Mesothelial cell of epicardium (in vitro differentiated cells): ENCODE measurements at places on chromosomes 16 and 17.

DNA sequence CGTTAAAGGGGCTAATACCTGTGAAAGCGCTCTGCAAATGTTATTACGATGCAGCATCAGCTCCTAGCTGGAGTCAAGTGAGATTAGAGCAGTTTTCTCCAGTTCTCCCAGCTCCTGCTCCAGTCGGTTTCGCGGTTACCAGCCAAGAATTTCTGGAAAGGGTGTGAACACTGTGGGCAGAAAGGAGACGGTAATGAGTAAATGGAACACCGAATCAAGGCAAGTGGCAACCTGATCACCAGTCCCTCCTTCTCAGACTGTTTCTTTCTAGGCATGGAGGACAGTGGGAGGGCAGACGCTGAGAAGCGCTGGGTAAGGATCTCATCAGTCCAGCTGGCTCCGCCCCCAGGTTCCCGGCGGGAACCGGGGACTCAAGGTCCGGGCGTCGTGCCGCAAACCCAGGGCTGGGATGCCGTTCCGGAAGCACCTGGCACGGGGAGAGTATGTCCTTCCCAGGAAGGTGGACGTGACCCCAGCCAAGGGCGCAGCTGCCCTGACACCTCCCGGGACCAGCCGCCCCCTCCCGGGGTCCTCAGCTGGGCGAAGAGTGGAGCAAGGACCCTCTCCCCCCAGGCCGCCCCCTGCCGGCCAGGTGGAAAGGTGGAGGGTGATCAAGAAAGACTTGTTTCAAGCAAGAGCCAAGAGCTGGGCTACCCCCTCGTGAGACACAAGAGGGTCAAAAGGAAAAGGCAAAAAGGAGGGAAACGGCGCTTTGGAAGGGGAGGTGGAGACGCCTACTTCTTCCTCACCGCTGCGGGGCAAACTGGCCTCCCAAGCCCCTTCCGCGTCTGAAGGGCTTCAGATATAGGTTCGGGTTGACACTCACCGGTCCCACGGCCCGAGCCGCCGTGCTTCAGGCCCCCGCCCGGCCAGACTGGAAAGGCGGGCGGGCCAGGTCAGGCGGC is 481 bp downstream of the MYO19 start:
- peak; percentile 35 for DNase-seq

DNA sequence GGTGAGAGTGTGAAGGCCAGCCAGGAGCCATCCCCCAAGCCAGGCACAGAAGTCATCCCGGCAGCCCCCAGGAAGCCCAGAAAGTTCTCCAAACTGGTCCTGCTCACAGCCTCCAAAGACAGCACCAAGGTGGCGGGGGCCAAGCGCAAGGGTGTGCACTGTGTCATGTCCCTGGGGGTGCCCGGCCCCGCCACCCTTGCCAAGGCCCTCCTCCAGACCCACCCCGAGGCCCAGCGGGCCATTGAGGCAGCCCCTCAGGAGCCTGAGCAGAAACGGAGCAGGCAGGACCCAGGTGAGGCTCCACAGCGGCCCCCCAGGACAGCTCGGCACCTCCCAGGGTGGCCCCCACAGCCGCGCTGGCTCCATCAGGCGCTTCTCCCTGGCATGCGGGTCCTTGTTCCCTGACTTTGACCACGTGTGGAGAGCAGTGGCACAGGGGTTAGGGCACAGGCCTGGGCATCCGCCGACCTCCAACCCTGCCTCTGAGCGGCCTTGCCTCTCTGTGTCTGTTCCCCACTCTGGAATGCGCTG is 13.5 kb downstream of the FLYWCH2 start:
- DNase-seq, result no peak

- DNase-seq, result no peak
These were observed 159.5 kb downstream of the MSI2 start for GRCh38 chr17:57415751-57416207.

GRCh38 chr16:11016993-11017392 is 72.6 kb downstream of the CLEC16A start:
- peak; percentile 50 for DNase-seq

DNA sequence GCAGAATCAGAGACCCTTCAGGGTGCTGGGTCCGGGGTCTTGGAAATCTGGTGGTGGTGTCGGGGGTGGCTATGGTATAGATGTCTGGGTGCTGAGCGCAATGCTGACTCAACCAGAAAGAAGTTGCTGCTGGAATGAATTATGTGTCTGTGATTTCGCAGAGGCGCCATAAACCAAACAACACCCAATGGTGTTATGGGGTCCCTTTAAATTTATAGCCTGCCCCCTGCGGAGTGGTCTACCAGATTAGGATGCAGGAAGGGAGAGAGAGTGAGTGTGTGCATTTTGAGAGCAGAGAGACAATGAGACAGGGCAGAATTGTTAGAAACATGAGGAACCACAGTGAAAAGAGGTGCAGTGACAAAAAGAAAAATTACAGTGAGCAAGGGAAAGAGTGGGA is 100.7 kb upstream of the CDH11 start:
- DNase-seq, result no peak

GRCh38 chr16:67245674-67246080 is 1.6 kb downstream of the FHOD1 start:
- DNase-seq, result no peak

- no peak for DNase-seq
These were observed 12.9 kb downstream of the HEATR6 start for GRCh38 chr17:60065867-60066266.

- DNase-seq, result no peak
These were observed 99.1 kb downstream of the SOX9 start for GRCh38 chr17:72219824-72220493.

- no peak for DNase-seq
These were observed 1.1 kb downstream of the SLC12A4 start for GRCh38 chr16:67967183-67967957.

DNA sequence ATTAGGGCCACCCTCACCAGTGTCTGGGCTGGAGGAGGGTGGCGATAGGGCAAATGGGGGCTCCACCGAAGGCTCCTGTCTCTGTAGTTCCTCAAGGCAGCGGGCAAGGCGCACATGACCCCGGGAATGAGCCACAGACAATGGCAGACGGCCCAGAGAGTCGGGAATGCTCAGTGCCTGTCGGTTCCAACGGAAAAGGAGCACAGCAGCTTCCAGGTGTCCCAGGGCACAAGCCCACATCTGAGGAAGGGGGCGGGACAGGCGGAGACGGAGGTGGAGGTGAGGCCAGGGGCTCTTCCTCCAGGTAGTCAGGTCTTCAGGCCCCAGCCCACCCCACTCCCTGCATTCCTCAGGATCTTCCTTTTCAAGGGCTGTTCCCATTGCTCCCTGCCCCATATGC is 5.1 kb upstream of the SPAG7 start:
- DNase-seq, result no peak

DNA sequence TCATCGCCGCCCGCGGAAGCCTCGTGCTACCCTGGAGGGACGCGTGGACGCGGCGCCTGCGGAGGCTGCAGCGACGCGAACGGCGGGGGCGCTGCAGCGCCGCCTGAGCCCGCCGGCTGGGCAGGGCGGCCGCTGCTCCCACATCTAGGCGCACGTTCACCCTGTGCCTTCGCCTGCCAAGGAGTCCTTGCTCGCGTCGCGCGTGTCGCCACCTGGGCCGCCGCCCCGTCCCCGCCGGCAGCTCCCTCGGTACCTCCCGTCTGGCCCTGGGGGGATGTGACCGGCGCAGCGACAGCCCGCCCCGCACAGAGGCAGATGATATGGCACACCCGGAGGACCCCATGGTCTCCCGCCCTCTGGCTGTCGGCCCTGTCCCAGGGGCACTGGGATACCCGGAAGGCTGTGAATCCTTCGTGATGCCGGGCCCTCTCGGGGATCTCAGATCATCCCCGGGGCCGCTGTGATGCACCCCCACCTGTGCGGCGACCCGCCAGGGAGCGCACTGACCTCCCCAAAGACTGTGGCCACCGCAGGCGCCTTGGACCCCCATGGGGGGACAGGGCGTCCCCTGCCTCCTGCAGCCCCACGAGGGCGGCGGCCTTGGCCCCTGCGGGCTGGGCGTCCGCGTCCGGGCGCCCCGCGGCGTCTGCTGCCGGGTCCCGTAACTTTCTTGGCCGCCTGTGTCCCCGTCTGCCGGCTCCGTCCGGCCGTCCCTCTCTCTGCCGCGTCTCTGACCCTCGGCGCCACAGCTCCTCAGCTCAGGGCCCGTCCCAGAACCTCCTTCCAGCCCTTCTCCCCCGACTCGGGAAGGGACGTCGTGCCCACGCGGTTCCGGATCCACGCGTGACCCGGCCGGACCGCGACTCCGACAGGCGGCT is 689 bp upstream of the TBC1D24 start:
- DNase-seq, result no peak

DNA sequence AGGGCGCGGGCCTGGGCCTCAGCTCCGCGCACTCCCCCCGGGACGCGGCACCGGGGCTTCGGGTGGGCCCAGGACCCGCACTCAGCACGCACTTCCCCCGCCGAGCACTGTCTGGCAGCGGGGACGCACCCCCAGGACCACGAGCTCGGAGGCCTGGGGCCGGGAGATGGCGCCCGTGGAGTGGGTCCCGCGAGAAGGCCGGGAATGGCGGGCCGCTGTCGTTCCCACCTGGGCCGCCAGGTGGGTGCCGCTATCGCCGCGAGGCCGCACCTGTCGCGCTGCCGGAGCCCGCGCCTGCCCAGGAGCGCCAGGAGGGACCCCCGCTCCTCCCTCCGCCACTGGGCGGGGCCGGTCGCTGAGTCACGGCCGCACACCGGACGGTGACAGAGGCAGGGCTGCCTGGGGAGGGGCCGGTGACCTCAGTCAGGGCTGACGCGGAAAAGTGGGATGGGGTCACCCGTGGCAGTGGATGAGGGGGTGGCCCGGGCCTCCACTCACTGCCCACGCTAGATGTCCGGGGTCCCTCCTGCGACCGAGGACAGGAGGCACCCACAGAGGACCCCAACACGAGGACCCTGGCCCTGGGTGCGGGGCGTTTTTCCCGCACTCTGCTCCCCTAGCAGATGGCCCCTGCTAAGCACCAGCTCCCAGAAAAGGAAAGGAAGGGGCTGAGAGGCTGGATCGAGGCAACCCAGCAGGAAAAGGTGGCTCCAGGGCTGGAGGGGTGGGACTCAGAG is 6.9 kb upstream of the ACTG1 start:
- DNase-seq, result peak; percentile 70

GRCh38 chr17:38741461-38741860 is 6.7 kb downstream of the PCGF2 start:
- DNase-seq, result no peak

DNA sequence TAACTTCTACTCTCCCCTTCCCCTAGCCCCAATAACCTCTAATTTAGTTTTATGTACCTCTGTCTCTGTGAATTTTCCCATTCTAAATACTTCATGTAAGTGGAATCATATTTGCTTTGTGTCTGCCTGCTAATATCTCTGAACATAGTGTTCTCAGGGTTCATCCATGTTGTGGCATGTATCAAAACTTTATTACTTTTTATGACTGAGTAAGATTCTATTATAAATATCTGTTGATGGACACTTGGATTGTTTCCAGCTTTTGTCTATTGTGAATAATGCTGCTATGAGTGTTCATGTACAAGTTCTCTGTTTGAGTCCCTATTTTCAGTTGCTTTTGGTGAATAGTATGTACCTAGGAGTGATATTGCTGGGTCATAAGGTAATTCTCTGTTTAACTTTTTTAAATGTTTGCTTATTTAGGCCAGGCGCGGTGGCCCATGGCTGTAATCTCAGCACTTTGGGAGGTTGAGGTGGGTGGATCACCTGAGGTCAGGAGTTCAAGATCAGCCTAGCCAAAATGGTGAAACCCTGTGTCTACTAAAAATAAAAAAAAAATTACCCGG is 92.8 kb downstream of the CHD9 start:
- no peak for DNase-seq

DNA sequence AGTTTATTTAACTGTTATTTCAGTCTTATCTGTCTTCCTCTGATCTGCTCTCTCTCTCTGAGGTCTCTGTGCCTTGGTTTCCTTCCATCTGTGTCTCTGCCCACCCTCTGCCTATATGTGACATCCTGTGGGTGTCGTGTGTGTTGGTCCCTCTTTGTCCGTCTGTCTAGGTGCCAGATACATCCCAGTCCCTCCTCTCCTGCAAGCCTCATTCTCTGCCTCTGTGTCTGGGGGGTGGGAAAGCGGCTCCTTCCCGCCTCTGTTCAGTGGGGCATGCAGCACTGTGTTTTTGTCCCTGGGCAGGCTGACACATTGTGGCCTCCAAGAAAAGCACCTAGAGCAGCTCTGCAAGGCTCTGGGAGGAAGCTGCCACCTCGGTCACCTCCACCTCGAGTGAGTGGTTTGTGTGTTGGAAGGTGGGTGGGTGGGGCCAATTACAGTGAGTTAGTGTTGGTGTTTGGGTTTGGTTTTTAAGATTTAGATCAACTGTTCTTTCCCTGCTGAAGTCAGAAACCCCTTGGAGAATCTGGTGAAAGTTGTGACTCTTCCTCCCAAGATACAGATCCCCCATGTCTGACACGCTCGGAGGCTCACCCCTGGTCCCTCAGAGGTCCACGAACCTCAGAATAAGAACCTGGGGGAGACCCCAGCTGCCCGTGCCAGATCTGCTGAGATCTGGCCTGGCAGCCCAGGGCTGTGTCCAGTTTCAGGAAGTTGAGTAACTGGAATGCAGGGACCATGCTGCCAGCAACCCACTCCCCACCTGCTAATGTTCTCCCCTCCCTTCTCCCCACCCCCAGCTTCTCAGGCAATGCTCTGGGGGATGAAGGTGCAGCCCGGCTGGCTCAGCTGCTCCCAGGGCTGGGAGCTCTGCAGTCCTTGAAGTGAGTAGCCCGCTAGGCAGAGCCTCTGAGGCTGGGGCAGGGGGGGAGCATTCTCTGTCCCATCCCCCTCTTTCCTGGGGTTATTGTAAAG is 50.9 kb upstream of the CPNE2 start:
- no peak for DNase-seq

DNA sequence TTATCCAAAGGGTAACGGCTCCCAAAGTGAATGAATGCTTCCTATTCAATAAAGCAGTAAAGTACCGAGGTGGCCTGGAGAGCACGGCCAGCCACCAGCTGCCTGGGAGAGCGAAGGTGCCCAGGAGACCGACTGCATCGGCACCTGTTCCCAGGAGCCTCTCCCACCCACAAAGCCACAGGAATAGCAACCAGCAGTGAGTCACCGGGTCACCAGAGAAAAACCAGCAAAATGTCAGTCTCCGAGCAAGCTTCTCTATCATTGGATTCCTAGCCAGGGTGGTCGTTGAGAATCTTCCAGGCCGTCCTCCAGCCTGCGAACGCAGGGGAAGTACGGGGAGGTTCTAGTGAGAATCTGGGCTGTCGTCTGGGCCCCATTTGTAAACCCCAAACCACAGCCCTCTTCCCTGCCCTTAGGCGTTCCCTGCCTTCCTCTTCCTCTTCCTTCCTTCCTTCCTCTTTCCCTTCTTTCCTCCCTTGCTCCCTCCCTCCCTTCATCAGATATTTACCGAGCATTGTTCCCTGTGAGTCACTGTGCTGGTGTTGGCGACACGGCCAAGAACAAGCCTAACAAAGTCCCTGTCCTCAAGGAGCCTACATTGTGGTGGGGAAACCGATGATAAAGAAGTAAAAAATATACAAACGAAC is 114.6 kb downstream of the SLC39A11 start:
- DNase-seq, result no peak

- no peak for DNase-seq
These were observed 101.6 kb downstream of the PRKCA start for GRCh38 chr17:66403846-66404556.

GRCh38 chr17:41615454-41615853 is 2.9 kb upstream of the KRT16 start:
- DNase-seq, result no peak

GRCh38 chr16:17945080-17945601 is 391.4 kb downstream of the NPIPA8 start:
- no peak for DNase-seq
